ENCODE measurements at places on chromosomes 13 and 19. TPM values are rescaled to one million over a fixed set of nuclear protein-coding genes. Genes with fewer than 3 reads are reported as not detected.

- DNase-seq, result no peak
Observed at GRCh38 chr19:39924952-39925351, 9.5 kb downstream of the FCGBP start.

The IGFL1 gene
- total RNA-seq, result not detected

DNA sequence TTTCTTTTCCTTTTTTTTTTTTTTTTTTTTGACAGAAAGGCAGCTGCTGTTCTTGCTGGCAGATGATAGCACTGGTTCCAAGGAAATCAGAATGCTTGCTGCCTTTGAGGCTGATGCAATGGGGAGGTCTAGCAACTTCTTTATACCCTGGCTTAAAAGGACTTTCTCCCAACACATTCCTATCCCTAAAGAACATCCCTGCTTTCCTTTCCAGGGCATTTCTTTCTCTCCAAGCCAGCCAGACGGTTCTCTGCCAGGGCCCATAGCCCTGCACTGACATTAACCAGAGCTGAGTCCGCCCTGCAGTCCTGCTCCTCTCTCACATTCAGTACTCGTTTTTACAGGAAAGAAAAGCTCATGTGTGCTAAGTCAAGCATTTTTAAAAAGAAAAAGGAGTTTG, 133.9 kb upstream of the WASF3 start:
- DNase-seq, result peak; percentile 34

GRCh38 chr19:7680606-7681339, at the start of gene TRAPPC5:
Gene TRAPPC5, plus strand, starts transcription at chr19:7680833. Its CDS starts 1,421 bp downstream, at chr19:7682254.
- peak; percentile 87 for DNase-seq

DNA sequence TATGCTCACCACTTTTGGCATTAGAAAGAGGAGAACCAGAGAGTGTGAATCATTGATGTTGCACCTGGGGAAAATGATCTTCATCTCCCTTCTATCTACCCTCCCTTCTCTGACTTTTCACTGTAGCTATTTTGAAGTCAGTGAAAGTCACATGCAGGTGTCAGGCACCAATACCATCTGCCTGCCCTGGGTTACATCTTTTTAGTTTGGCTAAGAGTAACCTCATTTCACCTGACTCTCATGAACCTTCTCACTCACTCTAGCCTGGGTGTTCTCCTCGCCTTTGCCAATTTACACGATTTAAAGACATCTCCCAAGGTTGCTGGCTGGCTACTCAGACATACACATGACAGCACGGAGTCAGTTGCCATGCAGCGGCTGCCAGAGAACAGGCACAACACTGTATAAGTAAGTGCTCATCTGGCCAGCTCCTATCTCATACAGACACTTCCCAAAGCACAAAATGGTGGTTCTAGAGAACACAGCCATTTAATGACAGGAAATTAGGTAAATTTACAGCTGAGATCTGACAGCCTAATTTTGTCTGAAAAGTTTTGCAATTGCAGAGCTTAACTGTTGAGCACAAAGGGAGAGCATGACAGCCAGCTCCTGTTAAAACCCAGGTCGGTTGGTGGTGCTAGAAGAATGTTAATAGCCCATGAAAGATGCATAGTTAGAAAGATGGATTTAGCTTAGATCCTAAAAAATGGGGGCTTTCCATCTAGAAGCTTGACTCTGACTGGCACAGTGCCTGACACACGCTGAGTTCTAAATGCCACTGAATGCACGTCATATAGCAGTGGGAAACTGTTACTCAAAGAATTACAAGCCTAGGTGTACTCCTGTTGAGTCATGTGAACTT, 32.5 kb downstream of the LCP1 start:
- DNase-seq, result no peak

GRCh38 chr13:112356190-112356589, 20.0 kb upstream of the SPACA7 start:
- no peak for DNase-seq

GRCh38 chr13:49062297-49062896, 86.7 kb downstream of the FNDC3A start:
- DNase-seq, result no peak

The CERS1 gene
- 1.7 TPM for total RNA-seq

DNA sequence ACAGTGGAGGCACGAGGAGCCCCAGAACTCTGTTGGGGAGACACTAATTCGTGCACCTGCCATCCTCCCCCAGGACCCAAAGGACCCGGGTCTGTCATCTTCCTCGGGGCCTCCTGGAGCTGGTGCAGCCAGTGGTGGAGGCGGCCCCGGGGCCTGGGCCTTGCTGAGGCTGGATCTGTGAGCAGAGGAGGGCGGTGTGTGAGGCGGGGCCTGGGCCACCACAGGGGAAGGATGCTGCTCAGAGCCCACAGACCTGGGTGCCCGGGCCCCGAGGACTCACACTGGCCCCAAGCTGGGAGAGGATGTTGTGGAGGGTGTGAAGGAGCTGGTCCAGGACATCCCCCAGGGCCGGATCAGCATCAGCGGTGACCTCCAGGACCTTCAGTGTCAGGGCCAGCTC, 8.3 kb downstream of the IFNL3 start:
- no peak for DNase-seq

- no peak for DNase-seq
Observed at GRCh38 chr19:31249217-31249616, 100.0 kb downstream of the TSHZ3 start.

- no peak for DNase-seq
Observed at GRCh38 chr13:26488236-26489003, 69.1 kb upstream of the WASF3 start.

DNA sequence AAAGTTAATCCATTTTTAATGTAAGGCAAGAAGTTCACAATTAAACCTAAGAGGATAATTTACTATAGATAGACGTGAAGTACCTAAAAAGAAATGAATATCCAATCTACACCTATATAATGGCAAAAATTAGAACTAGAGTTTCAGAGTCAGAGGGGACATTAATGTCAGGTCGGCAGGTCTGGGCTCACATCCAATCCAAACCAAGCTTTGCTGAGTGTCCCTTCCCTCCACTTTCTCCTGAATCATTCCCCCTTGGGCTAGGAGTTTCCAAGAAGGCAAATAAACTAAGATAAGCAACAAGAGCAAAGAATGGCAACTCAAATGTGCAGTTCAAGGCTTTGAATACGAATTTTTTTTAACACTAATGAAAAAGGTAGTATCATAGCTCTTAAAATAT, 2.9 kb downstream of the FLT3 start:
- DNase-seq, result no peak

GRCh38 chr13:33871207-33872004, 53.5 kb downstream of the RFC3 start:
- no peak for DNase-seq

The S1PR5 gene
- 0.35 TPM for total RNA-seq

DNA sequence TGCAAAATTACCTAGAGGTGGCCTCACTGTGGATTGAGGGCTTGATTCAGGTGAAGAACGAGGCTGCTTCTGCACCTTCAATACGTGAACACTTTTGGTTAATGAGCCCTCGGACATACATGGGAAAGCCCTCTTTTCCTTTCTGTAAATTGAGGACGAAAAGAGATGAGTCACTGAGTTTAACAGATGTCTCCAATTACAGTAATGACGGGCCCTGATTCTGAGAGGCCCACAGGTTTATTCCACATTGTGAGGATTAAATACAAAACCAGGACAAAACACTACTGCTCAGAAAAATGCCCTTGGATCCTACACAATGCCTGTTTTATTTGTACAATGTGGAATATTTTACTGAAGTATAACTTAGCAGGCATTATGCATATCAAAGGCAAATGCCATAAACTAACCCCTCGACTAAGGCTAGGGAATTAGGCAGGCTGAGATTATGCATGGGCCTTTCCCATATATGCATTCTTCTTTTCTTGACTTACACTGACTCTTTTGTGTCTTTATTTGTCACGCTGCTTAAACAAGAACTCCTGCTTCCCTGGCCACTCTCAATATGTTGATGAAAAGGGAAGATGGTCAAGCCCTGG, 819.9 kb downstream of the OLFM4 start:
- DNase-seq, result no peak

The PCP2 gene
- total RNA-seq, result 1.6 TPM

- DNase-seq, result no peak
Observed at GRCh38 chr13:42401376-42401775, 129.4 kb downstream of the AKAP11 start.

DNA sequence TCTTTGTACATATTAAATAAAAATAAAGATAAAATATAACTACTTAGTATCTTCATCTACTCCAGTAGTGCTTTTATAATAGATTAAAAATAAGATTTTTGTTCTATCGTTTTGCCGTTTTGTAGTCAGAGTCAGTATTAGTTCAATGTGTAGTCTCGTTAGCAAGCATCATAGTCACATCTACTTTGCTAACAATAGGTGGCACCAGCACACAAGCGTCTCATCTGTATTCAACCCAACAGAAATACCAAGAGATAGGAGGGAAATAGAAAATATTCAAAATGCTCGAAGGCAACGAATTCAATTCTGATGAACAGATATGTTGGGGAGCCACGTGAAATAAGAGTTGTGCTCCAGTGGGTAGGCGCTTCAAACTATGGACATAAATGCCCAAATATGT, 21.4 kb upstream of the MICU2 start:
- no peak for DNase-seq

- no peak for DNase-seq
Observed at GRCh38 chr13:23915308-23915707, 18.0 kb upstream of the C1QTNF9B start.

- peak; percentile 85 for DNase-seq
Observed at GRCh38 chr19:926589-927350, 935 bp downstream of the ARID3A start.

- no peak for DNase-seq
Observed at GRCh38 chr13:114020750-114021463, 47.0 kb upstream of the C13orf46 start.

DNA sequence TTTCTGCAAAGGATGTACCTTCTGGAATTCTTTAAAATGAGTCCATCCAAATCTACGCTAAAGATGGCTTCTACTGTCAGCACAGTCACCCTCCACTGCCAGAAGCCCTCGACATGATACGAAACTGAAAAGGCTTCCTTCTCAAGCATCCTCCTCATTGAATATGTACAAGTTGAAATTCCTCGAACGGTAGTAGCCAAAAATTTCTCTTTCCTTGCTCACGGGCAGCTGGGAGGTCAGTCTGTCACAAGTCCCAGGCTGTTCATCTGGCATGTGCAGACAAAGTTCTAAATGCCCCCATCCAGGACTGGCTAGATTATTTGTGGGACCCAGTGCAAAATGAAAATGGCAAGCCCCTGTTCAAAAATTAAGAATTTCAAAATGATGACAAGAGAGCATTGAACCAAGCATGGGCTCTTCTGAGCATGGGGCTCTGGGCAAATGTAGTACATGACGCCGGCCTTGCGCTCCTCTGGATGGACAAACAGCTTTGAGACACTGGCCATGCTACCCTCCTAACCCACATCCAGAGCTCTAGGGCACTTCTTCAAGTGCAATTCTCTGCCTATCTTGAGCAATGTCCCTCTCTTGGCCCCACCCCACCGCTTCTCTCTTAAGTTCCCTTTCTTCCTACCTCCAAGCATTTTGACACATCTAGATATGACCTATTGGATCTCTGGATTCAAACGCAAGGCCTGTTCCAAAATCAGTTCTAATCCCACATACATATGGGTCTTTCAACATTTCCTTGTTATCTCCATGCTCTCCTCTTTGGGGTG, 78.9 kb upstream of the FLT1 start:
- DNase-seq, result no peak

DNA sequence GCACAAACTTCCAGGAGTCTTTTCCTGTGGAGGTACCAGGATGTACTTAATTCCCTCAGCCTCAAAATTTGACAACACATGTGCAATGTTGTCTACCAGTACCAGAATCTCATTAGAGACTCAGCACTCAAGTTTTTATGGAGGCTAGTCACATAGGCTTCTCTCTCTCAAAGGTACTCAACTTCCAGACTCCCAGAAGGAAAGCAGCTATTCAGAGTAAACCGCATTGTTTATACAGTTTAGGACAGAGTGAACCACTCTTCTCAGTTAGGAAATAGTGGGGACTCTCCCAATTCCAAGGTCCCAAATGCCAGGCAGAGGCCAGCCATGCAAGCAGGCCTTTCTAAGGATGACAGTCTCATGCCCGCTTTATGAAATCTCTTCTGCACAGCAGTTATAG, 8.5 kb upstream of the C1QTNF9B start:
- DNase-seq, result no peak

DNA sequence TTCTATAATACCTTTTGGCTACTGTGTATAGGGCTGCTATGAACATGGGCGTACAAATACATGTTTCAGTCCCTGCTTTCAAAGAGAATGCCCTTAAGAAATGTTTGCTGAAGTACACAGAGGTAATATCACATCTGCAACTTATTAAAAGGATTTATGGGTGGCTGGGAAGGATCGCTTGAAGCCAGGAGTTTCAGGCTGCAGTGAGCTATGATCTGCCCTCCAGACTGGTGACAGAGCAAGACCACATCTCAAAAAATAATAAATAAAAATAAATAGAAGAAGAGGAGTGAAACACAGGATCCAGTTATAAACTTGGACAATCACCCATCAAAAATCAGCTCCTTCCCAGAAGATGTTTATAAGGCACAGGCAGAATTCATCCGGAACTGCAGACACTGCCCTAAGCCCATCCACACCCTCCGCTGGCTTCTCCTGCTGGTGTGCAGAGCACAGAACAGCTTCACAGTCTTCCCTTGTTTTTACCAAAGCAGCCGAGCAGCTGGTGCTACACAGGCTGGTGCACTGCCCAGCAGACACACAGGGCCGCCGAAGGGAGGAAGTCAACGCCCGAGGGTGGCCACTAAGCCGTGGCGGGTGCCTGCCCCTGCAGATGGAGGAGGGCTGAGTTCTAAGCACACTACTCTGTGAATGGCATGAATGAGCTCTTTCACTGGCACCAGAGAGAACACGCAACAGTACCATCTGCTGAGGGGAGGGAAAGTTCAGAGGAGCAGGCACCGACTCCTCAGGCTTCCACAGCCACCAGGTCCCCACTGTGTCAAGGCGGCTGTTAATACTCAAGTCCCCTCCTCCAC, 44.0 kb downstream of the BRD4 start:
- DNase-seq, result no peak

DNA sequence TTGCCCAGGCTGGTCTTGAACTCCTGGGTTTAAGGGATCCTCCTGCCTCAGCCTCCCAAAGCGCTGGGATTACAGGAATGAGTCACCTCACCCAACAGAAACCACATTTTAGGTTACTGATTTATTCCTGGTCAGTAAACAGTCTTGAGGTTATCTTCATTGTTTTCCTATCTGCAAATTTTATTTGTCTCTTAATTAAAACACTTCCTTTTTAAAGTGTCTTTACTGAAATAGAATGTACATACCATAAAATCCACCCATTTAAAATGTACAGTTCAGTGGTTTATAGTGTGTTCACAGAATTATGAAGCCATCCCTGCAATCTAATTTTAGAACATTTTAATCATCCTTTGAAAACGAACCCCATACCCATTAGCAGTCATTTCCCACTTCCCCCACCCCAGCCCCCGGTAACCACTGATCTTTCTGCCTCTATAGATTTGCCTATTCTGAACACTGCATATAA, 63.0 kb downstream of the MAP4K1 start:
- no peak for DNase-seq

The GRAMD1A gene
- 24.1 TPM for total RNA-seq
